ENCODE measurements at places on chromosomes 2 and 18. TPM values are rescaled to one million over a fixed set of nuclear protein-coding genes. Genes with fewer than 3 reads are reported as not detected.

CRYBA2 gene
- not detected for total RNA-seq

HSPD1 gene
- 236 TPM for total RNA-seq

GPBAR1 gene
- not detected for total RNA-seq

CPLX4 gene
- total RNA-seq, result not detected

MYL12A gene
- 1,598 TPM for total RNA-seq

PFN4 gene
- 0.56 TPM for total RNA-seq

UGT1A4 gene
- not detected for total RNA-seq

SGPP2 gene
- total RNA-seq, result not detected

All from aortic smooth muscle cell (primary cell).